Iris pigment epithelial cell (primary cell): ENCODE measurements at places on chromosomes 2 and 18.

DNA sequence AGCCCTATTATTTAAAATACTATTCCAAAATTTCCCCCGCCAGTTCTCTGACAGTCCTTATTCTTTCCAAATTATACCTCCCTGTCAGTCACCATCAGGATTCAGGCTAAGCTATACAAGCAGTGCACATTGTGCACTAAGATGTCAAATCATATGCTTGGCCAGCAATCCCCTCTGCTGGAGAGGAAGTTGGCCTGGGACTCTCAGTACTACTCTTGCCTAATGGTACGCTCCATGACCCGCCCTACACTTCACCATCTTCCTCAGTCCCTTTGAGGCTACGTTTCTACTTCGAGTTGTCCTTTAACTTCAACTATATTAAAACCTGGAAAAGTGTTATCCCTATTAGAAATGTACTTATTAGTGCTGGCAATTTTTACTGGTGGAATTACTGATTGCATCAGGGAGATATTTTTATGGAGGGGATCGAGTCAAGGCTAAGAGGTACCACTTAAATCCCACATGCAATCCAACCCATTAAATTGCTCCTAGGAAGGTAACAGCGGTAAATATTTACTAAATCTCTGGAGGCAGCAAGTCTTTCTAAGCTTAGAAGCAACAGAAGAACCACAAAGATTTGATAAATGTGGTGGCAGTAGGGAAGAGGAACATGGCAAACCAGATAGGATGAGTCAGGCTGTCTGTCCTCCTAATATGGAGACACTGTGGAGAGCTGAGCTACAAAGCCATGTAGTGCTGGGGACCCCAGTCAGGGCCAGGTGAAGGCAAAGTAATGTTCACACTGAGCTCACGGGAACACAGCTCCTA lies 2.7 kb downstream of the USP40 start:
- no peak for DNase-seq

GRCh38 chr2:105087273-105087672 lies 49.4 kb downstream of the MRPS9 start:
- no peak for DNase-seq

DNA sequence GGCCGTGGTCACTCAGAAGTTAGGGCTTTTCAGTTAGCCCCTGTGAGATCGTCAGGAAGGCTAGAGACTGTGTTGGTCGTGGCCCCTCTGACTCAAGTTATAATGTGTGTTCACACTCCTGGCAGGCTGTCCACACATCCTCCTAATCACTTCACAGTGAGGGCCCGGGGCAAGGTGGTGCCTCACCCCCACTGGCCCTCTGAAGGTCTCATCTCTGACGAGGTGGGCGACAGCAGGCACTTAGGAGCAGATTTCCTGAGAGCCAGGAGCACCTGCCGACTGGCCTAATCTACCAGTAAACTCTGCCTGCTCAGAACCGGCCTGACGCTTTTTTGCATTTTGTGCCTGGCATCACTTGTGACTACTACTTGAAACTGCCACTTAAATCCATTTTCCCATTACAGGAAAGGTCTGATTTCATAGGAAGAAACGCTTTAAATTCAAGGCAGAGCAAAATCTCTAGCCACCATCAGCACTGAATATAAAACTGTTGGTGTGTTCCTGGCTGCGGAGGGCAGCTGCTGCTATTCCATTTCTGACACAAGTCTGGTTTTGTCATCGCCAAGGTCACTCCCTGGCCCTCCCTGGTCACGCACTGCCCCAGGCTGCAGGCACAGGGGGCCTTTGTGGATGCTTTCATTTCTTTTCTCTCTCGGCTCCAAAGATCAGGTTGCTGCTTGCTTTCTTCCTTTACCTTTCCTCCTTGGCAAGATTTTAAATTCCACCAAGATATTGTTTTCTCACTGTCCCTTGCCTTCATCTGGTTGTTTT lies 48.0 kb downstream of the RAB12 start:
- DNase-seq: no peak

DNA sequence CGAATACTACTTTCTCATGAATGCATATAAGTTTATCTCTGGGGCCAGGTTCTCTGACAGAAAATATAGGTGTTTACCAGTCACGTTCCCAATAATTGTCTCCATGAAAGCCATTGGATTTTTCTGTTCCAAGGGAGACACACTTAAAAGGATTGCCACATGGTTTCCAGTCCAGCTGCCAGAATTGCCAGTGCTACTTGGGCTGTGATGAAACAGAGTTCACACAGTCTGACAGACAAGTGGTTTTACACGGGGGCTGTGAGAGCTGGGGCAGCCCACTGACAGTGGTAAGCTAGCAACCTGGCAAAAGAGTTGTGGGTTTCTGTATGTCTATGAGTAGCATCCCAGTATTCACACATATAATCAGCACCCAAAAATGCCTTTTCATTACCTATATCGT lies 27.7 kb upstream of the ATRAID start:
- DNase-seq: peak; percentile 38

- peak; percentile 84 for DNase-seq
These were observed 183.9 kb upstream of the KLHL14 start for GRCh38 chr18:32956591-32957315.

DNA sequence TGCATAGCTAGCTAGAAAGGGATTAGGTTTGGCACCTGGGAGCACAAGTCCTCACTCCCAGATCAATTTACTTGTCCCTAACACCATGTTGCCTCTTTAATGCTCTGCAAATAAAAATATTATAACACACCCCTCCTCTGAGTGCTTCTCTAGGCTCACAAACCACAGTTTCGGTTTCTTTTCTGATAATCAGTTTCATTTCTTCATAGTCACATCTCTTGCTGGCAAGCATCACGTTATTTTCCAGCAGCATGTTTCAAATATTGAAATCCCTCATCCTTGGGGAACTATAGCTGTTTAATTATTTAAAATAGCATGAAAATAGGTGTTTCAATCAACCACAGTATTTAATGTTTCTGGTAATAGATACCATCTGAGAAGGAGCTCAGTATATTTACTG lies 13.9 kb upstream of the SMCHD1 start:
- DNase-seq: peak; percentile 23

- DNase-seq: no peak
These were observed 661.3 kb upstream of the CNTNAP5 start for GRCh38 chr2:123363826-123364225.

DNA sequence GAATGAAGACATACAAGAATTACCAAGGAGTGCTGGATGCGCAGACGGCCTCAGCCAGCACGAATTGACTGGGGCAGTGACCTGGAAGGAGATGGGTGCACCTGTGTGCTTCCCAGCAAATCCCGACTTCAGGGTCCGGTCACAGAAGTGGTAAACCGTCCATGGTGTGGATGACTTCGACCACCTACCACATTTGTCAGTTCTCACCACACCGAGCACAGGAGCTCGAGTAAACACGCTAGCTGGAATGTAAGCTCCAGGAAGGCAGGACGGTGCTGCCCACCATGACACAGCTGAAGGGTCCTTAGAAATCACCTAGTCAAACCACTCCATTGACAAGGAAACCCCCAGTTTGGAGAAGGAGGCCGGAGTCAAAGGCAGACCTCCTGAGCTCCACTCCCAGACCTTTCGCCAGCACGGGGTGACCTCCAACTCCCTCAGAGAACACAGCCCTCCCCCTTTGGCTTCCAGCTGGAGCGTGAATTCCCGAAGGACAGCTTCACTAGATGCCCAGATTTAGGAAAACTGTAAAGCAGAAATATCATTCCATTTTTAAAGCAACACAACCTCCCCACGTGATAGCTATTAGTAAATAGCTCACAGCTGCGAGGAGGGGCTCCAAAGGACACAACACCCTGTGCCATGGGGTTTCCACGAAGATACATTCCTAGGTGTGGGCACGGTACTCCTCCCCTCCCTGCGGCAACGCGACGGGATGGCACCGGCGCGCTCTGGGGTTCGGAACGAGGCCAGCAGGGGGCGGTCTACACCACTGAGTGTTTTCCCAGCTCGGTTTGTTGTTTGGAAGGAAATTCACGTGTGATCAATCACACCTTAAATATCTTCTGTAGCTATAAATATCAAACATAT lies 34.1 kb upstream of the GNAL start:
- DNase-seq: peak; percentile 24

- peak; percentile 68 for DNase-seq
These were observed 539 bp downstream of the LAPTM4A start for GRCh38 chr2:20050646-20051531.

GRCh38 chr18:45290364-45290763 lies 324.9 kb upstream of the SLC14A2 start:
- no peak for DNase-seq

- peak; percentile 60 for DNase-seq
These were observed 44.1 kb downstream of the ATOH8 start for GRCh38 chr2:85797921-85798320.

DNA sequence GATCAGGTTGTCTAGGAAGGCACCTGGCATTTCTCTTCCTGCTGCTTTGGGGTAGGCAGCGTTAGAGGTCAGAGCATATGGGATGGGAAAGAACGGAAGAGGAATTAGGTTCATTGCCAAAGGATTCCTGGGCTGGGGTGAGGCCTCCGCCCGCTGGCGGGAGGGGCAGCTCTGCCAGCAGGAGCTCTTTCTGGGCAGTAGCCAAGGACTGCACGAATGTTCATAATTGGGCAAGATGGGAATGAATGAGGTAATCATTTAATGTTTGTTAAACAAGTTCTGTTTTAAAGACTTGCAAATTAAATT lies 253.9 kb downstream of the AGAP1 start:
- no peak for DNase-seq
